NCI-H82 (cell line): ENCODE measurements at places on chromosomes 5 and 9.

- no peak for DNase-seq
Observed at GRCh38 chr5:78095125-78095524, 199.4 kb downstream of the AP3B1 start.

GRCh38 chr9:116048081-116048480 lies 105.5 kb upstream of the PAPPA start:
- no peak for DNase-seq

- no peak for DNase-seq
Observed at GRCh38 chr5:109709225-109709624, 19.5 kb downstream of the MAN2A1 start.

- no peak for DNase-seq
Observed at GRCh38 chr9:96044401-96044800, 168.9 kb downstream of the ERCC6L2 start.
